ENCODE measurements at places on chromosomes 1 and 21.

- peak; percentile 13 for DNase-seq
These were observed 10.1 kb upstream of the LRRC71 start for GRCh38 chr1:156910309-156910782.

- DNase-seq = no peak
These were observed 45.0 kb upstream of the ADARB1 start for GRCh38 chr21:45029298-45029947.

- no peak for DNase-seq
These were observed 558 bp upstream of the PGD start for GRCh38 chr1:10398278-10398733.

DNA sequence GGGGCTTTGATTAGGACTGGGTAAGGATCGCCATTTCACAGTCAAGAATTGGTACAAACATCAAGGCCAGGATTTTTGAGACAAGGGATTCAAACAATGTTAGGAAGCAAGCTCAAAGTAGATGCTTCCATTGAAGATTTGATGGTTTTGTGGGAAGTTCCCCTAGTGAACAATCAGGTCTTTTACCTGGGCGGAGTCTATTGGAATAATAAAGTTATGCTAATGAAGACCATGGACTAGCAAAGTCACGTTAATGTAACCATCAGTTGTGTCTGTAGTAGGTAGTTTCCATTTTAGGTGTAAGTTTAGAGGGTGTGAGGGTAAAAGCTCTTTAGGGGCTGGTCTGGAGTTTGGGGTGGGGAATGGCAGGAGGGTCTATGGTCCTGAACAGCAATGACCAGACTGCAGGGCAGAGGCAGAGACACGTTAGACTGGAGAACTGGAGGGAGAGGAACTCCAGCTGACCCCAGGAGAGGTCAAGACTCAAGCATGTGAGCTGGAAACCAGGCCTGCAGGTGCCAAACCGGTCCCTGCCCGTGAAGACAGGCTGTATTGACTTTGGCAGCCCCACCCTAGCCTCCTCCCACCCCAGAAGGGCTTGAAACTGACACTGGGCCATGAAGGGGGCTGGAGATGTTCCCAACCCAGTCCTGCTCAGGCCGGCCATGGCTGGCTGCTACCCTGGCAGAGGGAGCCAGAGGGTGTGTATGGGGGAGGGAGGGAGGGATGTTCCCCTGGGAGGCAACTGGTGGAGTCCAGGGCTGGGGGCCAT is 36.0 kb upstream of the GPR37L1 start:
- DNase-seq = no peak

GRCh38 chr1:237074371-237075117 is 32.6 kb downstream of the RYR2 start:
- DNase-seq = no peak

GRCh38 chr1:233598891-233599541 is 14.9 kb upstream of the KCNK1 start:
- DNase-seq = no peak

DNA sequence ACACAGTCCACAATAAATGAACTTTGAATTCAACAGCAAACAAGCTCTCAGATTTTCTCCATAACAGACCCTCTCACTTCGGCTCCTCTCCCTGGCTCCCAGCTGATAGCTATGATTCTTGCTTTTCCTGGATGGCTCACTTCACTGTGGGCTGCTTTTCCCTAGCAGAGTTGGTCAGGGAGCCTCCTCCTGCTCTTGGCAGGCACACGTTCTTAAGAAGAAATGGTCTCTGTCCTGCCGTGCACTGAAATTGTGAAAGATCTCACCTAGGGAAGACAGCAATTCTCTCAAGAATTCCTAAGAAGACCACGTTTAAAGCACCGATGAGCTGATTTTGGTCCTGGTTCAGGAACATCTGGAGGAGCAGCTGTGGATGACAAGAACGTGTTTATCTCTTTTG is 148.5 kb upstream of the KCNK2 start:
- no peak for DNase-seq

DNA sequence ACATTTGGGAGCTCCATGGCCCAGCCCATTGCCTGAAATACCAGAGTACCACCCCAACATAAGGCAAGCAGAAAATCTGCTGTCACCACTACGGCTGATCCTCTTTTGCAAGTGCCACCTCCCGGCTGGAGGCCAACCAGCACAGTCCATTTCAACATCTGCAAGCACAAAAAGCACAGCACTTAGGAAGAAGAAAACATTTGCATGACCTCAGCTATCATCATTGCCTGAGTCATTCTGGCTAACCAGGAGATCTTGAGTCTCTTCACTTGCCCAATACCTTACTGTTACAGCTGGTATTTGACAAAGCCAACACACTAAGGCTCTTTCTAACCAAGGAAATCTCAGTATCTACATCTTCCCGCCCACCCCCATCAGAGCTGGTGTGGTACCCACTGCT is 55.9 kb downstream of the NEK7 start:
- peak; percentile 11 for DNase-seq

GRCh38 chr1:114334297-114334696 is 176.7 kb downstream of the TRIM33 start:
- DNase-seq = no peak
